C1 segment of cervical spinal cord (tissue), 14 donors: ENCODE measurements at places on chromosomes 4 and X.

DNA sequence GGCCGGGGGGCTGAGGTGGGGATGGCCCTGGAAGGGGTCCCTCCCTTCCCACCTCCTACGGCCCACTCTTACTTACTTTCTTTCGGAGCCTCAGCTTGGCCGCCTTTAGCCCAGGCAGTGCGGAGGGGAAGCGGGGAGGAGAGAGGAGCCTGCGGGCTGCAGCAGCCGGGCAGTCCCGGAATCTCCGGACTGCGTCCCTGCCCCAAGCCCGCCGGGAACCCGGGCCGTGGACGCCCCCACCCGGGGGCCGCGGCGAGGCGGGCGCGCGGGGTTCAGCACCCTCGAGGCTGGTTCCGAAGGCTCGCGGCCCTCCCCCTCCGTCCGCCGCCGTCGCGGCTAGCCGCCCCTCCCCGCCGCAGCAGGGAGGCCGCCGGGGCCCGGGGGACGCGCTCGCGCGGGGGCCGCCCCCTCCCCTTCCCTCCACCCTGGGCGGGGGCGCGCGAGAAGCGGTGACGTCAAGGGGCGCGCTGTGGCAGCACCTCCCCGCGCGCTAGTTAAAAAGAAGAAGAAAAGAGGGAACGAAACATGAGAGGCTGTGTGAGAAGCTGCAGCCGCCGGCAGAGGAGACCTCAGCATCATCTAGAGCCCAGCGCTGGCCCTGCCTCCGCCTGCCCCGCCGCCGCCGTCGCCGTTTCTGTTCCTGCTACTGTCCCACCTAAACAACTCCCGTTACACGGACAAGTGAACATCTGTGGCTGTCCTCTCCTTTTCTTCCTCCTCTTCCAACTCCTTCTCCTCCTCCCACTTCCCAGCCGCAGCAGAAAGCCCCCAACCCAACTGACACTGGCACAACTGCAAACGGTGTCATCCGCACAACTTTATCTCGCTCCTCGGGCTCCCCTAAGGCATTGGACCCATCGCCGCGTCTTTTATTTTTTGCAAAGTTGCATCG, at the start of gene HHIP:
Gene HHIP (plus strand): TSS at position 526 of the 892 bp plus-strand sequence. CDS start 520 bp downstream, outside the sequence.
- DNase-seq: peak; percentile 54

GRCh38 chrX:103503853-103504207, 15.5 kb downstream of the RAB40A start:
- DNase-seq: no peak

DNA sequence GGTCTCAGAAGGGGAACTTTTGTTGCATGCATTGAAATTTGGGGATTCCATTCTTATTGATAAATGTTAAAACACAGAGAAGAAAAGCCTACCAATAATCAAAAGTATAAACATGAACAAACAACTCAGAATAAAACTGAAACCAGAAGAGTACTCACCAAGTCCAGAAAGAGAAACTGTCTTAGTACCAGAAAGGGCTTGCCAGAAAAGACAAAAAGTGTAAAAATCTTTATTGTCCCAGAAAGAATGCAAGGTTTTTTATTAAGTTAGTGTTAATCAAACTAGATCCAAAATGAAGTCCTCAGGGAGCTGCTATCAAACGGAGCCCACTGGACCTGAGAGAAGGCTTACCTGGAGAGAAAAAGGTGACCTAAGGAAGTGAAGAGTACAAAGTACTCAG, 897.5 kb downstream of the PCDH7 start:
- no peak for DNase-seq

DNA sequence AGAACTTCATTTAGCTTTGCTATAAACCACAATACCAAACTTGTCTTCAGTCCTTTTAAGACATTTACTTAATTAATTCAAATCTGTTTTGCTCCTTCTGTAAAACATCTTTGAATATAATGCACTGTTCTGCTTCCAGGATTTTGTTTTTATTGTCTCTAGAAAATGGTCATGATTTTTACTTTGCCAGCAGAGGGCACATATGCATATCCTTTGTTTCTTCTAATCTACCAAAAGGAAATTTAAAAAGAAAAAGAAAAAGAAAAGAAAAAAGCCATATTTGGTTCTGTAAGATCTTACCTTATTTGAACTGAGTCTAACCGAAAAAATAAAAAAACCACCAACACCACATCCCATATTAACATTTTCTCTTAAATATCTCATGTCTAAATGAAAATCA, 101.9 kb upstream of the CCSER1 start:
- no peak for DNase-seq

GRCh38 chrX:110163488-110163887, 154.4 kb downstream of the AMMECR1 start:
- DNase-seq: no peak

DNA sequence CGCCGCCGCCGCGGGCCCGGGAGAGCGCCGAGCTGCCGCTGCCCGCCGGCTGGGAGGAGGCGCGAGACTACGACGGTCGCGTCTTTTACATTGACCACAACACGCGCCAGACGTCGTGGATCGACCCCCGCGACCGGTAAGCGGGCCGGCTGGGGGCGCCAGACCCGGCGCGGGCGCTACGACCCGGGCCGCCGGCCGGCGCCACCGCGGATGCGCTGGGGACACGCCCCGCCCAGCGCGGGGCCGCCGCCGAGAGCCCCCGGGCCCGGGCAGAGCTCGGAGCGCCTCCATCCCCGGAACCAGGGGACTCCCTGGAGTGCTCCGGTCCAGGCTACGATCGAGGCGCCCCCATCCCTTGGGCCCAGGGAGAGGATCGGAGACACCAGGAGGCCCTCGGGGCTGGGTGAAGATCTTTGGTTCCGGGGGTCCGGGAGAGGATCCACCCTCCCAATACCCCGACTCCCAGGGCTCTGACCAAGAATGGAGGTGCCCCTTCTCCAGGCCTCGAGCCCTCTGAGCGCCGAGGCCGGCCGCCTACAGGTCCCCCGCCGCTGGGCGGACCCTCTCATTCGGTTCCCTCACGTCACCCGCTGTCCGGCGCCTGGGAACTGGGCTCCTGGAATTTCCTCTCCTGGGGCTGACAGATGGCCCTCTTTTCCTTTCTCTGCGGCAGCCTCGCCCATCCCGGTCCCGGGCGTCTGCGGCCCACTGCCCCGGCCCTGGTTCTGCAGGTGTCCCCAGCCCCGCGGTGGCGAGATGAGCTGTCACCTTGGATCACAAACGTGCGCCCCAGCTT, 48.8 kb downstream of the CLDN34 start:
- DNase-seq: no peak

DNA sequence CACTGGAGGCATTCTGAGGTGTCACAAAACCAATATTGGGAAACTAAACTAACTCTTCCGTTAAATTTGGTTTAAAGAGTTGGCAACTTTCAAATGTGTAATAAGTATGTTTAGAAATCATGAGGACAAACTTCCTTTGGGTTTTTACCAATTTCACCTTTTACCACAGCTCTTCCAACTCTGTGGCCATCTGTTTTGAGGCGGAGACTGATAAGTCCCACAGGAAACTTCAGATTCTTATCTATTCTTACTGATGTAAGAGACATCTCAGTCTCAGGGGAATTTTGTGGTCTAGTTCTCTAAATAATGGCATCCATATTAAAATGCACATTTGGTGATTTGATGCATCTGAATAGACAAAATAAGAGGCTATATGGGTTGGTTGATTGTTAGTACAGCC, 229.2 kb upstream of the AFF2 start:
- no peak for DNase-seq

- DNase-seq: no peak
Measured at GRCh38 chr4:126532527-126532926, 1100.2 kb upstream of the INTU start.
